ENCODE measurements at places on chromosomes 2 and 18.

DNA sequence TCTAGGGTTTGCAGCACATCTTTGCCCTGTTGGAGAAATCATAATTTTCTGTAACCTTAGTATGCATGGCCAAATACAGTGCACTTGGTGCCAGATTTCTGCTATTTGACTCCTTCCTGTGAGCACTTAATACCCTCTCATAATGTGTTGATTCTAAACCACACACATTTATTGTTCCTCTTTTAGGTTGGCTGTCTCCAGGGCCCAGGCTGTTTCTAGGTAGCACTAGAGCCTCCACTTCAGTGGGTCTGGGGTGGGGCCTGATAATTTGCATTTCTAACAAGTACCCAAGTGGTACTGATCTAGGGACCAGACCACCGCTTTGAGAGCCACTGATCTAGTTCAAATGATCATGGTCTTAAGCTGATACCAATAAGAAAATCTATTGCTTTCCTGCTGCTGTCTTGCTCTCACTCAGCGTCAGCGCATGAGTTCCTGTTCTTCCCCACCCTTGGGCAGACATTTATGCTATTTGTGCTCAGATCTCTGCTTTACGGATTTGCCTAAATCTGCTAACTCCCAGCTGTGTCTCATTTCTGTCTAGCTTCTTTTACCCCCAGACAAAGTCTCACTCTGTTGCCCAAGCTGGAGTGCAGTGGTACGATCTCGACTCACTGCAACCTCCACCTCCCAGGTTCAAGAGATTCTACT lies 7.4 kb downstream of the PTRHD1 start:
- no peak for DNase-seq

DNA sequence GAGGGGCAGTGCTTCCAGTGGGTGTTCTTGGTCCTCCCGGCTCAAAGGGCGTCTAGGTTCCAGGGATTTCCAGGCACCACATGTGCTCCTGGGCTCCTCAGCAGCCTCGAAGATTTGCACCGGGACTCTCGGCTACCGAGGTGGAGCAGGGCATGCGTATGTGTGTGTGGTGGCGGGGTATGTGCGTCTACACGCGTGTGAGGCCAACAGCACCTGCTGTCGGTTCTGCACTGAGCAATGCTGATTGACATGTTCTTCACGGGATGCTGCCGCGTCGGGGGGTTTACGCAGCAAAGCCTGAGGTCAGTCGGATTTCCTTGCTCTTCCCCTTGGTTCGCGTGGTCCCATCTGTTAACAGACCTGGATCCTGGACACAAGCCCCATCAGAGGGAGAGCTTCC lies 119.8 kb downstream of the NDUFA10 start:
- DNase-seq: no peak

DNA sequence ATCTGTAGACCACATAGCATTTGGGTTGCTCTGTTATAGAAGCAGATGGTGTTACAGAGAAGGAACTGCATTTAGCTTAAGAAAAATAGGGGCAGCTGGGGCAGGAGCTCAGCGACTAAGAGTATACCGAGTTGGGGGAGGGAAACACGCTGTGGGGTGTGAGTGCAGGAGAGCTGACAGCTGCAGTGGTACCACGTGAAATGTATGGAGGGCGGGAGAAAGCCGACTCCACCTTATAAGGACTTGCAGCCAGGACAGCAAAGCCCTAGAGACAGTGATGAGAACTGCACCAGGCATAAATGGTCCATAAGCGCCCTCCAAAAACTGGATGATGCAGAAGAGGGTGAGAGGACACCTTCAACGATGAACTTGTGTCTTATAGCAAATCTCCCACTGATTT lies 237.6 kb downstream of the PRKCE start:
- DNase-seq: no peak

GRCh38 chr18:25365242-25365641 lies 13.3 kb upstream of the ZNF521 start:
- no peak for DNase-seq

GRCh38 chr18:73617981-73618380 lies 529.7 kb downstream of the FBXO15 start:
- DNase-seq: no peak

GRCh38 chr2:45974056-45974455 lies 322.6 kb downstream of the PRKCE start:
- no peak for DNase-seq

- peak; percentile 12 for DNase-seq
Observed at GRCh38 chr18:13501891-13502290, 224.5 kb downstream of the FAM210A start.

- no peak for DNase-seq
Observed at GRCh38 chr18:11980163-11980493, 1.2 kb upstream of the IMPA2 start.

GRCh38 chr2:47536696-47537095 lies 133.7 kb downstream of the MSH2 start:
- no peak for DNase-seq

DNA sequence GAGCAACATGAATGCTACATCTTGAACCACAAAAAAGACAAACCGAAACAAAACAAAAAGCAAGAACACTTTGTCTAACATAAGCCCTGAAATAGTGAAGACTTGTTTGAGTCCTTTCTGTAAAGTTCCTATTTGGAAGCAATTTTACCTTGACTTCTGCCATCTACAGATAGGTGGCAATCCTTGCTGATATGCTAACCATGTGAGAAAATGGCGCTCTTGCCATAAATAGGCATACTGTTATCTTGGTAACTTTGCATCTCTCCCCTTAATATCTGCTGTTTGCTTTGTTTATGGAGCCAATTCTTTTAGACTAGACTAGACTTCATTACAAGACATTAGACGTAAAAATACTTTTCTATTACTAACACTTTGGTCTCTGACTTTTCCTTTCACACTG lies 49.4 kb upstream of the PNPT1 start:
- no peak for DNase-seq

- DNase-seq: no peak
Observed at GRCh38 chr2:9722451-9722850, 91.7 kb upstream of the YWHAQ start.

- no peak for DNase-seq
Observed at GRCh38 chr2:127577208-127577475, 41.7 kb downstream of the MYO7B start.

DNA sequence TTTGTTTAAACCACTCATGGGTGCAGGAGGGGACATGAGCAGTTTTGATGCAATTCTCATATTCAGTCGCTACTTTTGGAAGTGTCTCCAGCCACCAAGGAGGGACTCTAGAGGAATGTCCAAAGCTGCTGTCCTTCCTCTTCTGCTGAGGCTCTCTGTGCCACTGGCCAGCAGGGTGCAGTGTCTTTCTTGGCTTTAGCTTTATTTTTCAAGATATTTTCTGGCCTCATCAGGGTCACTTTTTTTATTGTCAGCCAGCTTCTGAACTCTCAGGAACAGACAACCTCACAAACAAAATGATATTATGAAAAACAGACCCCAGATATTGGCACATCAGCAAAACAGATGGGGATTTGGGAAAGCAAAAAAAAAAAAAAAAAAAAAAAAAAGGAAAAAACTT lies 289.3 kb upstream of the ZSWIM2 start:
- DNase-seq: no peak

- DNase-seq: no peak
Observed at GRCh38 chr18:41587976-41588375, 367.1 kb upstream of the PIK3C3 start.

- no peak for DNase-seq
Observed at GRCh38 chr2:40197121-40197520, 254.8 kb downstream of the SLC8A1 start.

DNA sequence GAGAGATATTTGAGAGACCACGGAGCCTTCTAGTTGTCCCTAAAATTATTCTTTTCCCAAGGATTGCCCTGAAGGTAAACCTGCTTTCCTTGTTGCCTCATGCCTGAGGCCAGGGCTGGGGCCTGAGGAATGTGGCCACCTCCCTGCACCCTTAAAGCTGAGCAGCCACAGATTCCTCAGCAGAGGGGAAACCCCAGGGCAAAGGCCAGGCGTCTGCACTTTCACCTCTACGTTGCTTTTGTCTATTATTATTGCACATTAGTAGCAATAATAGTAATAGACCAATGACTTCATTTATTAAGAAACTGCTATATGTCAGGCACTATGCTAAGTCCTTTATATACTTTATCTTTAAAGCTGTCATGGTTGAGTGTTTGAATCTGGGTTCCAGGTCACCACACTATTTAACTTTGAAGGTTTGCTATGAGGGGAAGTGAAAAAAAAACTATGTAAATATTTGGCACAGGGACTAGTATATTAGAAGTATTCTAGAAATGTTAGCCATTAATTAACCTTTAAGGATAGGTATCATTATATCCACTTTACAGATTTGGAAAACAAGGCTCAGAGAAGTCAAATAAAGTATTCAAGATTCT lies 104.2 kb downstream of the LRRC30 start:
- DNase-seq: no peak

GRCh38 chr2:182324665-182325064 lies 102.2 kb downstream of the PDE1A start:
- DNase-seq: no peak

GRCh38 chr2:61951881-61952280 lies 46.4 kb downstream of the COMMD1 start:
- DNase-seq: no peak

GRCh38 chr2:53785366-53785765 lies 1.4 kb downstream of the ASB3 start:
- no peak for DNase-seq

DNA sequence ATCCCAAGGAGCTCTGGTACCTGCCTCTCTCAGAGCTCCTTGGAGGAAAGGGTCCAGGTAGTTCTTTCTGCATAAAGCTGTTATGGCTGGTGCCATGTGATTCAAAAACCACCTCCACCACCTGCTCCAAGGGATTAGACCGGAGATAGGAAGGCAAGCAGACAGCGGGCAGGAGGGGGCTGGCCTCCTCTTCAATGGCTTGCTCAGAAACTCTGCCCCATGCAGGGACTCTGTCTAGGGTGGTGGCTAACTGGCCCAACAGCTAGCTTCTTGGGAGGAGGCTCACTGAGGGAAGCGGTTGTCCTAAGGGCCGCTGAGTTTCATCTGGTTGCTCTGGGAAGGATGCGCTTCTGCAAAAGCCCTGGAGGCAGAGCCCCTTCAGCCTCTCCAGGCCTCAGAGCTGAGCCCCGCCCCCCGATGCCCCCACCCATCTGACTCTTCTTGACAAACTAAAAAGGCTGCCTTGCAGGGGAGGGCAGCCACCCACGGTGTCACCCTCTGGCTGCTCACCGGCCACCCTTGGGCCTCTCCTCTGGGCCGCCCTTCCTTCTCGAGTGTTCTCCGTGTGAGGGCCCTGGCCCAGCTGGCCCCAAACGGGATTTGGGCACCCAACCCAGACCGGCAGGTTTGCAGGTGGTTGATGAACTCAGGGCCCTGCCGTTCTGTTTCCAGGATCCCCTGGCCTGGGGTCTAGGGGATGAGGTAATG lies 90.2 kb downstream of the MCFD2 start:
- DNase-seq: no peak

DNA sequence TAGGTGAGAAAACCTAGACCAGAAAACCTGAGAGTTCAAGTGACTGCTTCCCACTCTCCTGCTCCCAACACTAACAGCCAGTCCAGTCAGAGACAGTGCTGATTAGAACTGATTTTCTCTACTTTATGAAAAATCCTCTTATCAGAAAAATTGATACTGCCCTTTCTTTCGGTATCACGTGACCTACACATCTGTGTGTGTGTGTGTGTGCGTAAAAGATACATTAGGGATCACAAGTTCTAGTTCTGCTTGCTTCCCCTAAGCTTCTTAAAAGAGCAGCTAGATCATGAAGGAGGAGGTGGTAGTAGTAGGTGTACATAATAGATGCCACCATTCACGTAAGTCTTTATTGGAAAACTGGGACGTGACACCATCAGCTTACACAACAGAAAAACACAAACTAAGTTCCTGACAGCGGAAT lies 1.5 kb downstream of the ARL5A start:
- no peak for DNase-seq

GRCh38 chr2:204505488-204505887 lies 39.8 kb upstream of the PARD3B start:
- DNase-seq: no peak

DNA sequence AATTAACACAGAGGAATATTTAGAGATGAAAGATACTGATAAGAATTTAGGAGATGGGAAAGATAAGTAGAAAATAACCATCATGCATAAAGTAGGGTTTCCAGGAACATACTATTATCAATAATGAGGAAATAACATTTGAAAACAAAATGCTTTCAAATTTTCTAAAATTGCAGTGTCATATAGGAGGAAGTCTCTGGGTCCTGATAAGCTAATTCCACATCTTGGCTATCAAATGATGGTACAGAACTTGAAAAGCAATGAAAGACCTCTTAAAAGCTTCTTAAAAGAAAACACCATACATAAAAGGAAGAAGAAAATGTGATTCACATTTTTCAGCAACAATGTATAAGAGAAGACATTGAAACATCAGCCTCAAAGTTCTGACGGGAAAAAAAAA lies 1024.8 kb downstream of the TSN start:
- no peak for DNase-seq

GRCh38 chr2:25362434-25363145 lies 20.9 kb upstream of the DNMT3A start:
- DNase-seq: peak; percentile 38

DNA sequence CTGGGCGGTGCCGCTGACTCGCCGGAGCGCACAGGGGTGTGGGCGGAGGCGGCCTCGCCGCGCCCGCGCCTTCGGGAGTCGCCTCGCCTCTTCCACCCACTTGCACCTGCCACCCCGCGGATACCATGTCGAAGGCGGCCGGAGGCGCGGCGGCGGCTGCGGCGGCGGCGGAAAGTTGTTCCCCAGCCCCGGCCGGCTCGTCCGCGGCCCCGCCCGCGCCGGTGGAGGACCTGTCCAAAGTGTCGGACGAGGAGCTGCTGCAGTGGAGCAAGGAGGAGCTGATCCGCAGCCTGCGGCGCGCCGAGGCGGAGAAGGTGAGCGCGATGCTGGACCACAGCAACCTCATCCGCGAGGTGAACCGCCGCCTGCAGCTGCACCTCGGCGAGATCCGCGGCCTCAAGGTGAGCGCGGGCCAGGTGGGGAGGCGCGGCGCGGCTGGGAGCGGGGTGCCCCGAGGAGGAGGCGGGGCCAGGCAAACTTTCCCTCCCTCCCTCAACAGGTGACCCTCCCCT lies 766 bp downstream of the CCDC85A start:
- no peak for DNase-seq

DNA sequence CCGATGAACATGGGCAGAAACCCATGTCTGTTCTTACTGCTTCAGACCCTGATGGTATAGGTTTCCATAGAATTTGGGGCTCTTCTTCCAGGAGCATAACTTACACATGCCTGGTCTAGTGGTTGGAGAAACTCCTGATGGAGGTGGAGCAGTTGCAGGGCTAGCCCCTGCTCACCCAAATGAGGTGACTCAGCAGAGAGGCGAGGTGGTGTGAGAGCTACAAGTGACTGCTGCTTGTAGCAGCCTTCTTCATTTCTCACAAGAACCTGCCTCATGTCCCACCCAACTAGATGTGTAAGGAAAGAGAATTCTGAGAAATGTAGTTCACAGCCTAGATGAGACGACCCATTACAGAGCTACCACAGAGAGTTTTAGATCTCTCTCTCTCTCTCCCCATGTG lies 105.3 kb downstream of the ZNF407 start:
- DNase-seq: no peak

DNA sequence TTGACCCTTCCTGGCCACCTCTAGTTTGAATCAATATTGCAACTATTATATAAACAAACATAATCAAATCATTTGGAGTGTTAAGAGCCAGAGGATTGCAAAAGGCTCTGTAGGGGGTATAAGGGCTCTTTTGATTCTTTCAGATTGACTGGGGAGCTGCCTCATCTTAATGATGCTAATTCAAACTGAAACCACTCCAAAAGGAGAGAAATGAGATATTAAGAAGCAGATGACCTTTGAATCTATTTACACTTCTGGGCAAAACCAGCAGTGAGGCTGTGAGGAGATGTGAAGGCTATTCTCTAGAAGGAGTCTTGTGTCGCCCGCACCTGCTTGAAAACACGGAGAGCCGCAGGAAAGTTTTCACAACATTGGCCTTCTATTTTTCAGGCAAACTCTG lies 311.2 kb upstream of the CRIM1 start:
- DNase-seq: no peak
